Stimulated activated CD4-positive, alpha-beta T cell treated with anti-CD3 and anti-CD28 coated beads, Interleukin-15, amount 100 ng/mL, for 48 hours (primary cell): ENCODE measurements at places on chromosomes 4 and X.

DNA sequence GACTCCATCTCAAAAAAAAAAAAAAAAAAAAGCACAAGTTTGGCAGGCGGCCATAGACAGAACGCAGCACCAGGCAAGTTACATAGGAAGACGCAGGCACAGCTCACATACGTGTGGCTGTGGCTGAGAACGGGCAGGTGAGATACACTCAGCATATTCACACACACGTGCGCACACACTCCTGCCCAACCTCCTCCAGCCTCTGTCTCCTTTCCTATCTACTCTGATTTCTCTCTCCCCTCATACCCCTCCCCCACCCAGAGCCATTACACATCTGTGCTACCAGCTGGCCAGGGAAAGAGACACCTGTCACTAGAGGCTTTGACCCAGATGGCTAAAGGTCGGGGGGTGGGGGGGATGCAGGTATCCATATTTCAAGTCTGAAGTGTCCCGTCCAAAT is 2.2 kb upstream of the SLC38A5 start:
- DNase-seq = no peak

DNA sequence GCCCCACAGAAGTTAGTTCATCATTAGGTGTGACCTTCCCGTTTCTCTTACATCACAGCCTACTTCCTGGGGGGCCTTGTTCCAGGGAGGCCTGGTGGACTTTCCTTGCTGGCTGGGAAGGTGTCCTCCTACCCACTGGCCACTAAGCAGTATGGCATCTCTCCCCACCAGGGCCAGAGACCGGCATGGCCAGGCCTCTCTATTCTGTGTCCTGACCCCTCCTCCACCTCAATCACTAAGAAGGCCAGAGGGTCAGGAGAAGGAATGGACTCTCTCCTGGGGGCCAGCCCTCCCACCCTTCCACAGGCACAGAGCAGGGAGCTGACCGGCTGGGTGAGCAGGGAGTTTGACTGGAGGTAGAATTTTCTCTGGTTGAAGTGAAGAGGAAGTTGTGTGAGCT is 81.9 kb downstream of the PJA1 start:
- DNase-seq = no peak

- no peak for DNase-seq
Observed at GRCh38 chr4:68594678-68595077, 18.6 kb upstream of the UGT2B17 start.

- DNase-seq = no peak
Observed at GRCh38 chrX:2176733-2177132, 324.0 kb downstream of the DHRSX start.

DNA sequence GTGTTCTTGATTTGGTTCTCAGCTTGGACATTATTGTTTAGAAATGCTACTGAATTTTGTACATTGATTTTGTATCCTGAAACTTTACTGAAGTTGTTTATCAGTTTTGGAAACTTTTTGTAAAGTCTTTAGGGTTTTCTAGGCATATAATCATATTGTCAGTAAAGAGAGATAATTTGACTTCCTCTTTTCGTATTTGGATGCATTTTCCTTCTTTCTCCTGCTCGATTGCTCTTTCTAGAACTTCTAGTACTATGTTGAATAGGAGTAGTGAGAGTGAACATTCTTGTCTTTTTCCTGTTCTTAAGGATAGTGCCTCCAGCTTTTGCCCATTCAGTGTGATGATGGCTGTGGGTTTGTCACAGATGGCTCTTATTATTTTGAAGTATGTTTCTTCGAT is 24.1 kb downstream of the TMPRSS11A start:
- no peak for DNase-seq
